Fibroblast of skin of back (primary cell): ENCODE measurements at places on chromosomes 13 and 19.
A peak's percentile ranks its signal among the peaks of the same experiment; 100 is the strongest.

GRCh38 chr13:52411629-52412028 lies 5.7 kb upstream of the THSD1 start:
- DNase-seq = peak; percentile 33

DNA sequence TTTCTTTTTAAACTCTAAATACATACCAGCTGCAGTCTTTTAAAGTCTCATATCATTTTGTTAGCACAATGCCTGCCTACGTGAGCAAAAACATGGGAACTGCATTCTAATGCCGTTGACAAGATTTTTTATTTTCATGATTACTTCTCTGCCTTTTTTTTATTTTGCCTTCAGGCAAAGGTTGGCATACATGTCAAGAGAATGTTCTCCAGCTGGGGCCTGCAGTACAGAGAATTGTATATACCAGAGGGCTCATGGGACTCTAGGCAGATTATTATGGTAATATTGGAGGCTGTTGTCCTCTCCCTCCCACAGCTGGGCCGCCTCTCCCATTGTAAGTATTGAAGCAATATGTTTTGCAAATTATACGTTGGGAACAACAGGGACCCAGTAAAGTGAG lies 53.9 kb upstream of the OBI1 start:
- no peak for DNase-seq

- DNase-seq = peak; percentile 61
Measured at GRCh38 chr13:30466358-30466714, 600 bp upstream of the HMGB1 start.

- DNase-seq = peak; percentile 20
Measured at GRCh38 chr19:55115446-55116065, 1.9 kb downstream of the PPP1R12C start.

- DNase-seq = no peak
Measured at GRCh38 chr13:92303428-92303827, 905.0 kb downstream of the GPC5 start.

- DNase-seq = no peak
Measured at GRCh38 chr19:33413426-33413725, 39.9 kb downstream of the CEBPG start.

DNA sequence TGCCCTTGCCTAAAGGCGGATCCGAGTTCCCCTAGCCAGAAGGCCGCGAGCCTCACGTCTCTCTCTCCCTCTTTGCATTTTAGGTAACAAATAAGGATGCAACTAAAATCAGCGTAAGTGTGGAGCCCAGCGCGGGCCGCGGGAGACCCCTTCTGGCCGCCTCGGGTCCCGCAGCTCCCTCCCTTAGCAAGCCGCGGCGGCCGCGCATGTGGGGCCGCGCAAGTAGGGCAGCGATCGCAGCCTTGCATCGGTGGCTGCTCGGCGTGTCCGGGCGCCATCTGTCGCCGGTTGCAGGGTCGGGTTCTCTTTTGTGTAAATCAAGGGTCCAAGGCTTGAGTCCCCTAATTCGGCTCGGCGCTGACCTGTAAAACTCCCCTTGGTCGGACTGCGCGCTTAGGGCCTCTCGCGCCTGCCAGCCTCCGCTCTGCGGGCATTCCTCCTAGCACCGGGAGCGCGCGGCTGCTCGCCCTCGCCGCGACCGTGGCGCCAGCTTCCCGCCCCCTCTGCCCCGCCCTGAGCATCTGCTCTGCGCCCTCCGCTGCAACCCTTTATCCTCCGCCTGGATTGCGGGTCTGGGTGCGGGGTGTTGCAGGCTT lies 2.7 kb downstream of the VSTM2B start:
- peak; percentile 58 for DNase-seq

DNA sequence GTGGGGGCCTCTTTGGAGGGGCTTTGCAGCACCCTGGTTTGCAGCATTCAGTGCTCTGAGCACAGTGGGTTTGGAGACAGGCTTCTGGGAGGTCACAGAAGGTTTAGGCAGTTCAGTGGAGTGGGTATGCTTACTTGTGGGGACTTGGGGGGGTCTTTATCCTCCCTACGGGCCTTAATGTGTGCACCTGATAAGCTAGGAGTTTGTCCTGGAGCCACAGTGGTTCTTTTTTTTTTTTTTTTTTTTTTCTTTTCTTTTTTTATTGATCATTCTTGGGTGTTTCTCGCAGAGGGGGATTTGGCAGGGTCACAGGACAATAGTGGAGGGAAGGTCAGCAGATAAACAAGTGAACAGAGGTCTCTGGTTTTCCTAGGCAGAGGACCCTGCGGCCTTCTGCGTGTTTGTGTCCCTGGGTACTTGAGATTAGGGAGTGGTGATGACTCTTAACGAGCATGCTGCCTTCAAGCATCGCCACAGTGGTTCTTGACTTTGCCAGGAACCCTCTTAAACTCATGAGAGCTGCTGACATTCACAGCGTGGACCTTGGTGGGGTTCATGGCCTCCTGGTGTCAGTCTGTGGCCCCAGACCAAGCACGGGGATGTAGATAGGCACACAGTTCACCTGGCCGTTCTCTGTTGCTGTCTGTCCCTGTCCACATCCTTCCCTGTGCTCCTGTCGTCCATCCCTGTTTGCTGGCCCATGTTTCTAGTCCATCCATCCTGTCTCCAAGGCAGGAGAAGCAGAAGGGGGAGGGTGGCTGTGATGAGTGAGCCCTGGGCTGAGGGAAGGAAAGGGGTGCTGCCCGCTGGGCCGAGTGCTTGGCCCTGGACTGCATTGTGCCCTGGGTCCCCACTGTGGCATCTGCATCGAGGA lies 2.7 kb downstream of the EGLN2 start:
- no peak for DNase-seq

DNA sequence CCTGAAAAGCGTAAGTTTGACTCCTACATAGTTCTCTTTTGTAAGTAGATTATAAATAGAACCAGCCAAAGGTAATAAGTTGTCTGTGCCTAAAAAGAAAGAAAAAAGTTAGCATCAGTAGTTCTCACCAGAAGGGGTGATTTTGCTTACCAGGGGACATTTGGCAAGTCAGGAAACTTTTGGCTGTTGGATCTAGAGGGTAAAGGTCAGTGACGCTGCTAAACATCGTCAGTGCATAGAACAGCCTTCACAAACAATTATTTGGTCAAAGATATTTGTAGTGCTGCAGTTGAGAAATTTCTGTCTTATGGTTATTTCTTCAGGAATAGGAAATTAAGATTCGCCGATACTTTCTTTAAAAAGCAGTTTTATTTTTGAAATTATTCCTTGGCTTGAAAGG lies 2.0 kb downstream of the USPL1 start:
- no peak for DNase-seq
